CD4-positive, alpha-beta T cell treated with Interleukin-1 beta for 1 hour (primary cell): ENCODE measurements at places on chromosomes 12 and 14.

DNA sequence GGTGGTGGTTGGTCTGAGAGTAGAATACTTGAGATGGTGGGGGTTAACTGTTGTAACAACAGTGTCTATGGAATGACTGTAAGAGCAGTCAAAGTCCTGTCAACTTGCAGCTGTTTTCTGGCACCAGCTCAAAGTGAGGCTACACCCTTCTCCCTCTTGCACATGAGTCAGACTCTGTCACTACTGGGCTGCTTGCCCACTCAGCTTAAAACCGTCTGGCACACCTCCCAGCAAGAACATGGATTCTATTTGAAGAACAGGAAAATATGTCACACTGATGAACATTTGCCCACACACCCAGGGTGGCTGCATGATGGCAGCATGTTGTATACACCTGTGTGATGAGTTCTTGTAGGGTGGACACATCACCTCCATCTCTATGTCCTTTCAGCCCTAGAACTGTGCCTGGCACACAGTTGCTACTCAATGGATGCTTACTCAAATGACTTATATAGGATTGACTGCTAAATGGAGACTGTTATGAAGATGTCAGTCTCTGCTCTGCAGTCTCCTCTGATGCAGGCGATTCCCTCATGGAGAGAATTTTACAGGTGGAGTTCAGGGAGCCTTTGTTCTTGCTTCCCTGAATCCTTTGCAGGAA is 19.3 kb upstream of the SERPINA6 start:
- peak; percentile 32 for DNase-seq

DNA sequence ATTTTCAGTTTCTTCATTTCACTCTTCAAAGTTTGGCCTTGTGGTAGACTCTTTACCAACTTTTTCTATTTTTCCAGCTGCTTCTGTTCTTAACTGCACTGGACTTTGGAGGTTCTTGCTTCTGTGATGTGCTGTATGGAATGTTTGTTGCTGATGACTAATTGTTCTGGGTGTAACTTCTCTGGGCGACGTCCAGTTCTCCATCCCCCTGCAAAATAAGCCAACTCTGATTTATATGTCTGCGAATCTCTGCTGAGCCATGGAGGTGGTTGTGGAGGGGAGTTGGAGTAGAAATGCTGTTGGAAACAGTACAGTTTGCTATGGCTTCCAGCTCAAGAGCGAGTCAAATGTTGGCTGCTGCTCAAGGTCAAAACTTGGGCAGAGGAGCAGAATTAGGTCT is 113.9 kb upstream of the DYRK2 start:
- DNase-seq = no peak

GRCh38 chr12:29799591-29799990 is 15.8 kb upstream of the TMTC1 start:
- no peak for DNase-seq

DNA sequence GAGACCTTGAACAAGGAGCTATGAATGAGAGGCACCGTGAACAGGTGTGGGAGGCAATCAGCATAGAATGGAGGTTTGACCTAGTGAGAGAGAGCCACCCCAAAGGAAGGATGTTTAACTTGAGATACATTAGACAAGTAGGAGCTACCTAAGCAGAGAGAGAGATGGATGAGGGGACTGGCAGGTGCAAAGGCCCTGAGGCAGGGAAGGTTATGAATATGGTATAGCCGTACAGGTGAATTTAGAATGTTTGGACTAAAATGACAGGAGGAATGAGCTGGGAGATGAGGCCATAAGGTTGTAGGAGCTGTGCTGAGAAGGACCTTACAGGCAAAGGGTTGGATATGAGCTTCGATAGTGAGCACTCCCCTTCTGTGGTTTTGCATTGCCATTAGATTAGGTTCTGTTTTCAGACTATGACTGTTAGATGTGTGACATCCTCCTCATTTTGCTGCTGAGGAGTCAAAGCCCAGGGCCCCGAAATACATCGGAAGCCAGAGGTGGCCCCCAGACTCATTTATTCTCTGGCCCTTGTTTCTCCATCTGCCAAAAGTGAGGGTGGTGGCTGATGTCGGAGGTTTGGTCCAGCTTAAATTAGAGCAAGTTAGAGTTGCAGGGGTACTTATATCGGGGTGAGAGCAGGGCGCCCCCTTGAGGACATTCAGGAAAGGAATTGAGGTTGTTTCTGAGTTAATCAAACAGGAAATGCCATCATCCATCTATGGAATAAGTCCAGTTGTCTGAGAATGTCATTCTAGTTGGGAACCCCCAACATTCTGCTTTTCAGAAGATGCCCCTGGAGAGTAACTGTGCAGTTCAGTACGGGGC is 29.4 kb downstream of the SLC24A4 start:
- peak; percentile 9 for DNase-seq

DNA sequence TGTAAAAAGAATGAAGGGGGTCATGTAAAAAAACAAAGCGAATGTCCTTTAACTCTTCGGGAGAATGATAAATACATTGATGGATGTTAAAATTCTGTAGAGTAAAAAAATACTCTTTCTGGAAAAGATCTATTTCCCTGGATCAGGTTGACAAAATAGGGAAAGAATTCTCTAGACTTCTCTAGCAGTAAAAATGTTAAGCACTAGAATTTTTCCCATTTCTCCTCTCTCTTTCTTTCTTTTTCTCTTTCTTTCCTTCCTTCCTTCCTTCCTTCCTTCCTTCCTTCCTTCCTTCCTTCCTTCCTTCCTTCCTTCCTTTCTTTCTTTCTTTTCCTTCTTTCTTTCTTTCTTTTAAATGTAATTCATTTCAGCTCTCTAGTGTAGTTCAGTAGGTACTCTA is 552.5 kb downstream of the LRFN5 start:
- no peak for DNase-seq

GRCh38 chr14:70289138-70289537 is 70.3 kb downstream of the COX16 start:
- DNase-seq = peak; percentile 15

DNA sequence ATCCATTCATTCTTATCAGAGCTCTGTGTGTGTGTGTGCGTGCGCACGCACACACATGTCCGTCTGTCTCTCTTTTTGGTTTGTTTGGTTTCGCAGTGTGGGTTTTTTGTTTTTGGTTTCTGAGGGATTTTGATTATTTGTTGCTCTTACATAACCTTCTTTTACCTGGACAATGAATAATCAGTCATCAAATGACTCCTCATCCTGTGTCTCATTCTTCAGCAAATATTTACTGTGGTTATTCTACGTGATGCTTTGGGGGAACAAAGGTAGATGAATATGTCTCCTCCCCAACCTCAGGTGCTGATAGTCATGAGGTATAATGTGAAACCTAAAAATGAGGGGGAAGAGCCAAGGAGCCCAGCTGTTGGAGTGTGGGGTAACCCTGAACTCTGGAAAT is 92.4 kb downstream of the SAMD4A start:
- DNase-seq = no peak

DNA sequence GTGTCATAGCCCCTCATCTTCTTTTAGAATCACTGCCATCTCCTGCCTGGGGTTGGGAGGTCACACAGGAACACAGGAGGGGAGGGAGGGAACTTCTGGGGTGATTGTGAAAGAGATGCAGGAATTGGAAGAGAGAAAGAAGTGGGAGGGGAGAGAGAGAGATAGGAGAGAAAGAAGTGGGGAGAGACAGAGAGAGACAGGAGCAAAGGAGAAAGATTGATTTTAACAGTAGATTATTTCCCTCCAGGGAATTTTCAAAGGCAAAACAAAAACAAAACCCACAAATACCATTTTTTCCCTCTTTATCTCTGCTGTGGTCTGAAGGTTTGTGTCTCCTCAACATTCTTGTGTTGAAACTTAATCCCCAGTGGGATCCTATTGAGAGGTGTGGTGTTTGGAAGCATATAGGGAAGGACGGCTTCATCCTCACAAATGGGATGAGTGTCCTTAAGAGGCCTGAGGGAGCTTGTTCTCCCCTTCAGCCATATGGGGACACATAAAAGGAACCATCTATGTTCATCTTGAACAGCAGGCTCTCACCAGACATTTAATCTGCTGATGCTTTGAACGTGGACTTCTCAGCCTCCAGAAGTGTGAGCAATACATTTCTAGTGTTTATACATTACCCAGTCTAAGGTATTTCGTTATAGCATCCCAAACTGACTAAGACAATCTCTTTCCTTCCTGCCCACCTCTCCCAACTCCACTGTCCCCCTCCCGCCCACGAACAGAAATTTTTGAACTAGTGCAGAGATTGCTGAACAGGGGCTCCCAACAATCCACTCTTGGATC is 134.9 kb upstream of the MAX start:
- no peak for DNase-seq

GRCh38 chr12:116765271-116765670 is 27.2 kb downstream of the RNFT2 start:
- DNase-seq = no peak

- no peak for DNase-seq
These were observed 34.8 kb upstream of the FRMD6 start for GRCh38 chr14:51616724-51617409.

- DNase-seq = no peak
These were observed 40.7 kb downstream of the WNK1 start for GRCh38 chr12:793037-793436.

DNA sequence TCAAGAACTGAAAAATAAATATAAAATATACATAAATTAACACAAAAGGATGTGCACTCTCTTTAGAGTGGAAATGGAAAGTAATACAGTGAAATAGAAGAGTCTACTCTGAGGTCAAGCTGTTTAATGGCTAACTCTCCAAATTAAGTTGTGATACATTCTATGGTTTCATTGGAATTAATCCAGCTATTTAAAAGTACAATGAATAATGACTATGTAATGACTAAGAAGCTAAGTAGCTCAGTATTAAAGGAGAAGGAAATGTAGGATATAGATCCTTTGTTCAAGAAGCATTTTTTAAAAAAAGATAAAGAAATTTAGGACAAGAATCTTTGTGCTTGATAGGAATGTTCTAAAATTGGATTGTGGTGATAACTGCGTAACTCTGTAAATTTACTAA is 85.3 kb downstream of the LRP6 start:
- no peak for DNase-seq
